ENCODE measurements at places on chromosomes 4 and X.
A peak's percentile ranks its signal among the peaks of the same experiment; 100 is the strongest.

- no peak for DNase-seq
These were observed 22.4 kb upstream of the P2RY10 start for GRCh38 chrX:78922754-78923153.

DNA sequence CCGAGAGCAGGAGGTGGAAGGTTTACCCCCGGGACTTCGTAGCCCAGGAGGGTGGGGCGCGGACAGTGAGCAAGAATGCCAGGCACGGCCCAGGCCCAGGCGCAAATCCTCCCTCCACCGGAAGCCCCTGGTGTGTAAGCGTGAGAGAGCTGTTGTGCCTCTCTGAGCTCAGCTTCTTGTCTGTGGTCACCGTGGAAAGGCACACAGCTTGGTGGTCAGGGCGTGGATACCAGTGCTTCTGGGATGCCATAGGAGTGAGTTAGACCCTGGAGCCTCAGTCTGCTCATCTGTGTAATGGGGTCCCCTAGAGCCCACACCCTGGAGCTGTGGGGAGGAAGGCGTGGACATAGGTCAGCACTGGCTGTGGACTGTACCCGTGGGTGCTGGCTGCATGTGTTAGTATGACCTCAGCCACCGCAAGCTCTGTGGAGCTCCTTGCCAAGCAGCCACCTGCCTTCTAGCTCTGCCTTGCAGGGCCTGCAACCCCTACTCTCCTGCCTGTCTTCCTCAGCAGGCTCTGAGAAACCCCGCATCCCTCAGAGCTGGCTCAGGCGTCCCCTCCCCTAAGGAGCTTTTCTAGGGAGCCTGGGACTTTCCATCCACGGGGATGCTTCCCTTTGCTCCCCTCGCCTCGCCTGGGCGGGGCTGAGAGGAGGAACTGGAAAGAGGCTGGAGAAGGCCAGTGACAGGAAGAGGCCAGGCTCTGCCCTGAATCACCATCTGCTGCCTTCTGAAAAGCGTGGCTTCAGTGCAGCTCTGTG lies 28.0 kb upstream of the AFAP1 start:
- no peak for DNase-seq

DNA sequence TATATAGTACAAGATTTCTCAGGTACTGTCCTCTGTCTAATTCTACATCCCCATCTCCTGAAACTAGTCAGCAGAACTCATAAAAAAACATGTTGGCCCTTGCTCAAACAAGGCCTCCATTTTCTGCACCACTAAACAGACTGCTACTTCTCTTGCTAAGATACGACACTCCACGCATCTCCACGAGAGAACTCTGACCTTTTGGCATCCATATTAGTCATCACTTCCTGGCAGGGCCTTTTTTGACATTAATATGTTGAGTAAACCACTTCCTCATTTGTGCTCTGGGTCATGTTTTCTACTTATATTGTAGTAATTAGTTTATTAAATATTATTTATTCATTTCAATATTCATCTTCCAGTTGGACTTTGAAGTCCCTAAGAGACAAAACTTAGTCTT lies 65.6 kb downstream of the DCAF8L1 start:
- no peak for DNase-seq

DNA sequence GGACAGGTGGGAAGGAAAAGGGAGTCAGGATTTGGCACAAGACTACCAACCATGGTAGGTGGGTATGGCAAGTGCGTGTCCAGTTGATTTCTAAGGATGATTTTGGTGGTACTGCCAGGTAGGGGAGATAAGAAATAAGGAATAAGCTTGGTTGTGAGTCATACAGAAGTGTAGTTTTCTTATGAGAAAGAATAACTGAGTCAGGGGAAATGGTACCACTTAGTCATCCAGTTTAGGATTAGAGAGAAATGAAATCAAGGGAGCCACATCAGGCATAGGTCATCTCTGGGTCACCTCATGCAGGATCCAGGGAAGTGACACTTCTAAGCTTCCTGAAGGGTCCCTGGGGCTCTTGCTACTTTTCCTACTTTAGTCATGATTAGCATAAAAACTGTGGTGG lies 107.1 kb upstream of the C1GALT1C1 start:
- DNase-seq, result no peak

- DNase-seq, result no peak
These were observed 46.0 kb upstream of the MGST2 start for GRCh38 chr4:139619644-139620043.

DNA sequence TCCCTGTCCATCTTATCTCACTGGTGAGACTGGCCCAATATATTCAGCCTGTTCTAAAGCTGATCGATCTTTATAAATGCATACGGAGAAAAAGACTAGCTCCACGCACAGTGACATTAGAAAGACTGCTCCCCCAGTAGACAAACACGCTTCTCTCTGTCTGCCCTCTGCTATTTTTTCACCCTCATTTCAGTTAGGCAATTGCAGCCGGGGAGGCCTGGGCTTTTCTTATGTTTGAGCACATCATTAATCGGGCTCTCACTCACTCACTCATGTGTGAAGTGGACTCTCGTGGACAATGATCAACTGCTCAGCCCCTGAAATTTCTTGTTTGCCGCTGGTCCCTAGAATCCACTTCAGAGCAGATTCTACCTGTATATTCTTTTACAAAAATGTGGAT lies 824.7 kb upstream of the TENM3 start:
- peak; percentile 56 for DNase-seq

DNA sequence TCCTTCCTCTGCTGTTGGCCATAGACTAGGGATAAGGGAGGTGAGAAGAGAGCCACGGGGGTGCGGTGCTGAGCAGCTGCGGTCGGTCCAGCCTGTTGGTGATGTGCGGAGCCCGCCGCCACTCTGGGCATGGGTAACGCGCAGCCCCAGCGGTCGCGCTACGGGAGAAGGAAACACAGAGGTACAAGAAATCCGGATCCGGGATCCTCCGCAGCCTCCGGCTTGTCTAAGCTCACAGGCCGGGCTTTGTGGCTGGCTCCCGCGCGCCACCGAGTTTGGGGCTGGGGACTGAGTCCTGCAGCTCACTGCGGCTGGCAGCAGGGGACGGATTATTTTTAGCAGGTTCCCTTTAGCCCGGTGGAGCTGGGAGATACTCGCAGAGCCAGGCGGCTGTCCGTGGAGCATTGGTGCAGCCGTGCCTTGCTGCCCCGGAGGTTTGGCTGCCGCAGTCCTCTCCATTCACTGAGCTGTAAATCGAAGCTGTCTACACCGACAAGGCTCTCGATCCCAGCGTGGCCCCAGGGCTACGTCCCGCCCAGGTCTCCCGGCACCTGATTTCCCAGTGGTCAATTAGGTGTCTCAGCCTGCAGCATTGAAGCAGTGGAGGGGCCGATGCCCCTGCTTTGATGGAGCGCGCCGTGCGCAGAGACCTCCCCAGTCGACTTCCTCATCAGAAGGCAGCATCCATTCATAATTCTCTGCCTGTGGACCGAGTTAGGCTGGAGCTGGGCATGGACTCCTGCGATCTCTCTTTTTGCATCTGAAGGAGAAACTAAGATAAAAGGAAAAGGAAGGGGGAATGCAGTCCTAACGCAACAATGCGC lies 81.9 kb upstream of the SCML1 start:
- DNase-seq, result no peak

Data from NCI-H748 treated with DMSO at 0.1 percent for 48 hours (cell line).